HFFc6 (cell line): ENCODE measurements at places on chromosomes 3 and 15. TPM values are rescaled to one million over a fixed set of nuclear protein-coding genes. Genes with fewer than 3 reads are reported as not detected.
A peak's percentile ranks its signal among the peaks of the same experiment; 100 is the strongest.

DNA sequence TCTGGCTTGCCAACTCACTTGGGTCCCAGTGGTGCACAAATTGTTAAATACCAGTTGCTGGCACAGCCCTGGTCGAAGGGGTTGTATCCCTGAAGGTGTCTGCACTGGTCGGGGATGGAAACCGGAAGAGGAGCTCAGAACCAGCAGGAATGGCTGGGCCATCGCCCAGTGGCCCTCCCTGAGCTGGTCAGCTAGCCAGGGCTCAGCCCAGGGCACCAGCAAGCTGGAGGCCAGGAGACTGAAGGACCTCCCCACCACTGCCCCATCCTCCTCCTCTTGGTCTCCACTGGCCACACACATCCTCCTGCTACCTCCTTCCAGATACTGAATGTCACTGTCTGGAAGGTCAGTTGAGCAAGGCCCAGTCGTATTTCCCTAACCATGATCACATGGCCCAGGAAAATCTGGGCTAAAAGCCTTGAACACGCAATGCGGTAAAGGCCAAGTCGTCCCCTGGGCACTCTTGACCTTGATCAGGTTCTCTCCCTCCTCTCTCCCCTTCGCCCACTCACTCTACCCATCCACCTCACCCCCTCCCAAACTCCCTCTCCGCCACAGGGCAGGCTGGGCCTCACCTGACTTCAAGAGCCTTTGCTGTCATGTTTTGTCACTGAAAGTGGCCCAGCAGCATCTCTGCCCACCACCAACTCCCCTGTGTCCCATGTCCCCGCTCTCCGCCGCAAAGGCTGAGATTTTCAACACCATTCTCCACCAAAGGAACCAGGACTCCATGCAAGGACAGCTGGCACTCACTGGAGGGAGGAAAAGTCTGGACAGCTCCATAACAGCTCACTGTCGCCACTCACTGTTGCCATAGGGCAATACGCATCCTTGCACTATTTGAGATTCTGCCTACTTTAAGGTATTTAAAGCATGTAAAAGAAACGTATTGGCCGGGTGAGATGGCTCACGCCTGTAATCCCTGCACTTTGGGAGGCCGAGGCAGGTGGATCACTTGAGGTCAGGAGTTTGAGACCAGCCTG is 12.1 kb downstream of the ZDHHC19 start:
- H3K4me3 ChIP-seq, result no peak overlapping the region
- H3K4me1 ChIP-seq, result peaks cover 8% of the 10 kb centered on the region
- H3K36me3 ChIP-seq, result no peaks in the 10 kb centered on the region

- H3K27me3 ChIP-seq, result no peaks in the 10 kb centered on the region
- no peak for DNase-seq
- H3K4me3 ChIP-seq, result no peak overlapping the region
- no peaks in the 10 kb centered on the region for H3K4me1 ChIP-seq
- H3K36me3 ChIP-seq, result 0 out of 2 replicates have a peak, but pooled peaks cover 4% of the 10 kb centered on the region
Measured at GRCh38 chr15:27486051-27486450, 515.1 kb downstream of the GABRG3 start.

DNA sequence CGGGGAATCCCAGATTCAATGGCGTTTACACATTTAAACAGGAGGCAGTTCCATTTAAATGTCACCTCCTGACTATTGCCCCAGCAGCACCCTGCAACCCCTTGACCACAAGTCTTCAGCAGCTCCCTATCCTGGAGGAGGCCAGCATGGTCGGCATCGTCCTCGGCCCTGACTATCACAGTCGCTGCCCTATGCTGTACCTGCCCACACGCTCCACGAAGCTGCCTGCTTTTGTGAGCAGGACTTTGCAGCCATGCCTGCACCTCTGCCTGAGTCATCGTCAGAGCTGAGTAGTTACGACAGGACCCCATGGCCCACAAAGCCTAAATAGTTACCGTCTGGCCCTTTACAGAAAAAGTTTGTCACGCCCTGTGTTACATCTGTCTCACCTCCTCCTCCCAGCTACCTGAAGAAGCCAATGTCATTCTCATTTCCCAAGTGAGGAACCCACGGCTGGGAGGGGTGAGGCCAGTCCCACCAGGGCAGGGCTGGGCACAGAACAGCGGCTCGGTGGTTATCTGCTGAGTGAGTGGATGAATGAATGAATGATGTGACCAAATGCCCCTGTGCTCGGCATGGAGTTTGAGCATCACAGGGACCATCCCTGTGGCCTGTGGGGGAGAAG is 47.8 kb upstream of the IQSEC1 start:
- H3K4me3 ChIP-seq, result no peak overlapping the region
- no peaks in the 10 kb centered on the region for H3K36me3 ChIP-seq
- H3K27ac ChIP-seq, result no peak overlapping the region

- no peak overlapping the region for H3K4me3 ChIP-seq
- DNase-seq, result no peak
- H3K27ac ChIP-seq, result no peak overlapping the region
- peaks cover 15% of the 10 kb centered on the region for H3K4me1 ChIP-seq
Measured at GRCh38 chr3:10551139-10551538, 45.8 kb upstream of the ATP2B2 start.

Gene IL12A
- 1.9 to 3.0 TPM (median 2.3 TPM) in 3 replicates for total RNA-seq

Gene IGSF10
- 0.05 TPM in 1 of 3 replicates, not detected in the others for total RNA-seq

Gene DAZL
- total RNA-seq, result not detected in 3 replicates

GRCh38 chr3:148930752-148931151 is 60.6 kb upstream of the GYG1 start:
- peak overlapping the region; percentile 18 for H3K4me3 ChIP-seq
- H3K27me3 ChIP-seq, result no peaks in the 10 kb centered on the region; the same call in 1 of the 2 replicates
- H3K27ac ChIP-seq, result peak overlapping the region; percentile 22; the same call in 1 of the 2 replicates
- H3K36me3 ChIP-seq, result no peaks in the 10 kb centered on the region

- H3K36me3 ChIP-seq, result no peaks in the 10 kb centered on the region
- DNase-seq, result no peak
- no peak overlapping the region for H3K4me3 ChIP-seq
Measured at GRCh38 chr3:56880720-56881575, 79.2 kb upstream of the ARHGEF3 start.

GRCh38 chr3:58492494-58492905 is 604 bp downstream of the KCTD6 start:
- H3K27me3 ChIP-seq, result no peaks in the 10 kb centered on the region; the same call in none of the 2 replicates
- no peaks in the 10 kb centered on the region; the same call in 1 of the 2 replicates for H3K36me3 ChIP-seq
- DNase-seq, result no peak
- peaks cover 69% of the 10 kb centered on the region for H3K4me1 ChIP-seq
- peak overlapping the region; percentile 98 for H3K4me3 ChIP-seq

DNA sequence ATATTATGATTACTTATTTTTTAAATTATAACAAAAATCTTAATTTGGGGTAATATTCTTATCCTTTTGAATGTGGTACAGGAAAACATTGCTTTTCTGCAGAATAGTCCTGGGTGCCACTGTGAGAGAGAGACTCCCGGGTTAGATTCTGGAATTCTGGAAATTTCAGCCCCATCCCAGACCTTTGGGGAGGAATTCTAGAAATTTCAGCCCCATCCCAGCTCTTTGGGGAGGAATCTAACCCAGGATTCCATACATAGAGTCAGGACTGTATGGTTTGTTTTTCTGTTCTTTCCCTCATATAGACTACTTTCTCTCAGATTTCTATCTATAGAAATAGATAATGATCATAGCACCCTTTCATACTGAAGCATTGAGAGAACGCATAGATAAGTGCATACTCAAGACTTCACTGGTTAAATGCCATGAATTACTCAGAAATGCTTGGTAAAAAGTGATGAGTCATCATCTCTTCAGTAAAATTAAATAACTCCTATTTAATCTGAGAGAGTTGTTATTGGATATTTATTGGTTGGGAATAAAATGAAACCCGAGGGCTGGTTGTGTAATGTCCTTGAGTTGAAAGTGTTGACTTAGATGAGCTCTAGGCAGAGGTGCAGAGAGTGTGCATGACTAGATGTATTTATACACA is 8.3 kb downstream of the EIF2AK4 start:
- DNase-seq, result peak; percentile 76
- H3K27me3 ChIP-seq, result no peaks in the 10 kb centered on the region
- H3K4me1 ChIP-seq, result peaks cover 91% of the 10 kb centered on the region
- peak overlapping the region; percentile 89 for H3K27ac ChIP-seq
- H3K4me3 ChIP-seq, result peak overlapping the region; percentile 69
- H3K36me3 ChIP-seq, result peaks cover 70% of the 10 kb centered on the region

GRCh38 chr15:77486542-77487468 is 66.1 kb downstream of the HMG20A start:
- no peak overlapping the region for H3K27ac ChIP-seq
- peaks cover 2% of the 10 kb centered on the region for H3K27me3 ChIP-seq
- no peak overlapping the region for H3K4me3 ChIP-seq
- peaks cover 34% of the 10 kb centered on the region for H3K4me1 ChIP-seq
- peaks cover 21% of the 10 kb centered on the region for H3K36me3 ChIP-seq
- no peak for DNase-seq

DNA sequence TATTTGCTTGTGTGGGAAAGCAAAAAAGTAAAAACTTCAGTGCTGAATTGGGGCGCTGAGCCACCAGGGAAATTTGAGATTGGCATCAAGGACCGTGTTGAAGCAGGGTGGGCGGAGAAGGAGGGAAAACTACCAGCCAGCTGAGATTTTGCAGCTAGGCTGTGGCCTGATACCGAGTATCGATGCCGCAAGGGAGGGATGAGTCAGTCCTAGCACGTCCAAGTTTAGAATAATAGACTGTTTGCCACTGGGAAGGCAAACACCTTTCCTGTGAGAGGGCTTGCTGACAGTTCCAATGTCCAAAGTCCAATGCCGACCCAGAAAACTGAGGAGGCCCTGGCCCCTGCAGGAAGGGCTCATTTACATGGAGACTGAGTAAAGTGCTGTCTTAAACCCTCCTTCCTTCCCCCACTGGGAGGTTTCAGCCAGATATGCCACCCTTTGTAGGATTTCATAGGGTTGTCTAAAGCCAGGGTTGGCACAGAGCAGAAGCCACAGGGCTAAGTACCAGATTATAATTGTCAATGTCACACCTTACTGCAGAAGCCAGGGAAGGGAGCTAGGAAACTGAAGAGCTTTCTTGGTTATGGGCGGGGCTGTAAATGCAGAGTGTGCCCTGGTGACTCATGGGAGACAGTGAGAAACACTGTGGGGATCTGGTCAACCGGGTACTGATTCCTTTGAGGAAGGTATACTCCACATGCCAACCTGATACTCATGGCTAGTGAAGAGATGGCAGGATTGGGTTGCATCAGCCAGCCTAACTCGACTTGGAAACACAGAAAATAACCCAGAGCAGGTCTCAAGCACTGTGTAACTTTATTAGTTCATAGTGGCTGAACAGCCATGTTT is 28.4 kb upstream of the PIK3CB start:
- H3K27ac ChIP-seq, result peak overlapping the region; percentile 75
- H3K27me3 ChIP-seq, result peaks cover 4% of the 10 kb centered on the region; the same call in 1 of the 2 replicates
- H3K4me1 ChIP-seq, result peaks cover 28% of the 10 kb centered on the region
- peak; percentile 49 for DNase-seq
- H3K4me3 ChIP-seq, result peak overlapping the region; percentile 56

Gene GOLGA6L6
- not detected in 3 replicates for total RNA-seq

Gene GOLGA6B
- total RNA-seq, result not detected in 2 replicates

GRCh38 chr3:197021729-197022404 is 7.8 kb downstream of the MELTF start:
- H3K4me3 ChIP-seq, result no peak overlapping the region
- H3K27me3 ChIP-seq, result peaks cover 38% of the 10 kb centered on the region
- no peak for DNase-seq
- no peaks in the 10 kb centered on the region for H3K36me3 ChIP-seq
- H3K27ac ChIP-seq, result no peak overlapping the region

DNA sequence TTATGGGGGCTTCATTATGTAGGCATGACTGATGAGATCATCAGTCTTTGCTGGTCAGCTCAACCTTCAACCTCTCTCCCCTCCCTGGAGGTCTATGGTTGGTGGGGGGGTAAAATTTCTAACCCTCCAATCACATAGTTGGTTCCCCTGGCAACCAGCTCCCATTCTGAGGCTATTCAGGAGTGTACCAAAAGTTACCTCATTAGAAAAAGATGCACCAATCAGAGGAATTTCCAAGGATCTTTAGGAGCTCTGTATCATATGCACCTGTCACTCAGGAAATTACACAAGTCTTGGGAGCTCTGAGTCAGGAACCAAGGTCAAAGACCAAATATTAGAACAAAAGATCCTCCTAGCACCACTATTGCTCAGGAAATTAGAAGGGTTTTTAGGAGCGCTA is 21.4 kb upstream of the LEO1 start:
- H3K27ac ChIP-seq, result no peak overlapping the region
- no peaks in the 10 kb centered on the region for H3K36me3 ChIP-seq
- no peaks in the 10 kb centered on the region for H3K27me3 ChIP-seq

- H3K4me1 ChIP-seq, result peaks cover 50% of the 10 kb centered on the region
- peaks cover 7% of the 10 kb centered on the region for H3K27me3 ChIP-seq
- H3K36me3 ChIP-seq, result peaks cover 20% of the 10 kb centered on the region
- peak overlapping the region; percentile 84 for H3K27ac ChIP-seq
- peak; percentile 55 for DNase-seq
- H3K4me3 ChIP-seq, result peak overlapping the region; percentile 98
Measured at GRCh38 chr15:96325541-96326327, 4.8 kb upstream of the NR2F2 start.

DNA sequence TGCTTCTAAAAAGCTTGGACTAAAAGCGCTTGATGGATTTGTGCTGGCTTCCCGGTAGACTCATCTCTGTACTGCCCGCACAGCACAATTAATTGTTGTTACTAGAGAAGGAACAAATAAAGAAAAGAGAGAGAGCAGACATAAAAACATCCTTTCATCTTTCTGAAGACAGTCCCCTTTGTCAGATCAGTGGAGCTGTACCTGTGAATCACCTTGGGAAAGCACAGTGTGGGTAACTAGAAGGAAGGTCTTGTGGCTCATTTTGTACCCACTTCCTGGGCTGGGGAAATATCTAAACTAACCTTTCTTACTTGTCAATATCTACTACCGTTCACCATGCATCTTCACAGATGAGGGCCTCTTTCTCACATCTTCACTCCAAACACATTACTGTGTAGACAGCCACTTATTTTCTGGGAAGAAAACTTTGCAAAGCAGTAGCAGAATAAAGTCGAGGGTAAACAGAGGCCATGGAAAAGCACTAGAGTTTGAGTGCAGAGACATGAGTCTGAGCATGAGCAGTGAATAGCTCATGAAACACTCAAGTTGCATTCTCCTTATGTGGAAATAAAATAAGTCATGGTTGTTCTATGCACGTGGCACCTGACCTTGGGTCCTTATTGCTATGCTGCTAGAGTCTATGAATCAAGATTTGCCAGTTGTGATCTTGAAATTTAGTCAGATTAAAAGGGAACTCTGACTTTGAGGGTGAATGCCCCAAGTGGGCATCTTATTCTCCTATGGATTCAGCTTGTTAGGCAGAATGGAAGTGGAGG is 169.3 kb downstream of the LPP start:
- no peak overlapping the region for H3K4me3 ChIP-seq
- DNase-seq, result no peak
- peaks cover 26% of the 10 kb centered on the region for H3K36me3 ChIP-seq
- H3K27ac ChIP-seq, result no peak overlapping the region
- H3K4me1 ChIP-seq, result peaks cover 46% of the 10 kb centered on the region

DNA sequence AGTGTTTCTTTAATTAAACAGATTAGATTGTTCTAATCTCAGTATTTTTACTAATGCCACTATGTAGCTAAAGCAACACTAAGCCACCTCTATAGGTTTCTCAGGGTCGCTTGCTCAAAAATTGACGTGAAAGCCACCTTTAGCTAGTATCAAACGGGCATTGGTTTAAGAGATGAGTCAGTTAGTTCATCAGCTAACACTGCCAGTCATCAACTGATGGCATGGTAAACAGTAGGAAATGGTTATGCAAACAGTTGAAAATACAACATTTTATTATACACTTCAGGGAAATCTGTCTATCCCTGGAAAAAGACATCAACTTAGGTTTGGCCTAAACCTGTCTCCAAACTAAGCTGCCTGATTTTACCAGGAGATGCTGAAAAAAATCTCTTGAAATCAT is 582.3 kb upstream of the NAALADL2 start:
- no peaks in the 10 kb centered on the region; the same call in 1 of the 2 replicates for H3K4me1 ChIP-seq
- H3K36me3 ChIP-seq, result peaks cover 14% of the 10 kb centered on the region
- no peaks in the 10 kb centered on the region for H3K27me3 ChIP-seq
- H3K27ac ChIP-seq, result no peak overlapping the region
